ENCODE measurements at places on chromosomes 13 and 19. TPM values are rescaled to one million over a fixed set of nuclear protein-coding genes. Genes with fewer than 3 reads are reported as not detected.

- DNase-seq: no peak
- no peak overlapping the region for H3K27ac ChIP-seq
- no peaks in the 10 kb centered on the region for H3K27me3 ChIP-seq
Observed at GRCh38 chr13:63882052-63882451, 2466.4 kb upstream of the PCDH20 start.

The ZNF30 gene
- 4.6 TPM for total RNA-seq

The ZNF560 gene
- total RNA-seq: 0.80 TPM

- peak within 1 kb of the TSS; percentile 97 for H3K4me3 ChIP-seq
- H3K27me3 ChIP-seq: no peaks in the 10 kb centered on the region
- no peaks in the 10 kb centered on the region for H3K36me3 ChIP-seq
- peaks cover 39% of the 10 kb centered on the region for H3K4me1 ChIP-seq
Observed at GRCh38 chr19:15332311-15332996, at the start of gene BRD4. Gene BRD4, minus strand, starts transcription at chr19:15332539. Its CDS starts 59,440 bp downstream, at chr19:15273099.

DNA sequence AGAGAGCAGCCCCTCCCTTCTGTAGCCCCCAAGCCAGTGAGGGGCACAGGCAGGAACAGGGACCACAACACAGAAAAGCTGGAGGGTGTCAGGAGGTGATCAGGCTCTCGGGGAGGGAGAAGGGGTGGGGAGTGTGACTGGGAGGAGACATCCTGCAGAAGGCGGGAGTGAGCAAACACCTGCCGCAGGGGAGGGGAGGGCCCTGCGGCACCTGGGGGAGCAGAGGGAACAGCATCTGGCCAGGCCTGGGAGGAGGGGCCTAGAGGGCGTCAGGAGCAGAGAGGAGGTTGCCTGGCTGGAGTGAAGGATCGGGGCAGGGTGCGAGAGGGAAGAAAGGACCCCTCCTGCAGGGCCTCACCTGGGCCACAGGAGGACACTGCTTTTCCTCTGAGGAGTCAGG lies 4.2 kb downstream of the KLK3 start:
- no peaks in the 10 kb centered on the region for H3K4me1 ChIP-seq
- no peak for DNase-seq
- H3K36me3 ChIP-seq: no peaks in the 10 kb centered on the region
- peaks cover 31% of the 10 kb centered on the region for H3K27me3 ChIP-seq
- H3K4me3 ChIP-seq: no peak overlapping the region

DNA sequence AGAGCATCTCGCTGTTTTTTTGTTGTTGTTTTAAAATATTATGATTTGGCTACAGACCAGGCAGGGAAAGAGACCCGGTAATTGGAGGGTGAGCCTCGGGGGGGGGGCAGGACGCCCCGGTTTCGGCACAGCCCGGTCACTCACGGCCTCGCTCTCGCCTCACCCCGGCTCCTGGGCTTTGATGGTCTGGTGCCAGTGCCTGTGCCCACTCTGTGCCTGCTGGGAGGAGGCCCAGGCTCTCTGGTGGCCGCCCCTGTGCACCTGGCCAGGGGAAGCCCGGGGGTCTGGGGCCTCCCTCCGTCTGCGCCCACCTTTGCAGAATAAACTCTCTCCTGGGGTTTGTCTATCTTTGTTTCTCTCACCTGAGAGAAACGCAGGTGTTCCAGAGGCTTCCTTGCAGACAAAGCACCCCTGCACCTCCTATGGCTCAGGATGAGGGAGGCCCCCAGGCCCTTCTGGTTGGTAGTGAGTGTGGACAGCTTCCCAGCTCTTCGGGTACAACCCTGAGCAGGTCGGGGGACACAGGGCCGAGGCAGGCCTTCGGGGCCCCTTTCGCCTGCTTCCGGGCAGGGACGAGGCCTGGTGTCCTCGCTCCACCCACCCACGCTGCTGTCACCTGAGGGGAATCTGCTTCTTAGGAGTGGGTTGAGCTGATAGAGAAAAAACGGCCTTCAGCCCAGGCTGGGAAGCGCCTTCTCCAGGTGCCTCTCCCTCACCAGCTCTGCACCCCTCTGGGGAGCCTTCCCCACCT lies 183.3 kb downstream of the KDM4B start:
- peaks cover 7% of the 10 kb centered on the region for H3K36me3 ChIP-seq
- no peak overlapping the region for H3K27ac ChIP-seq
- no peaks in the 10 kb centered on the region for H3K27me3 ChIP-seq
- no peaks in the 10 kb centered on the region for H3K4me1 ChIP-seq

The SULT2B1 gene
- not detected for total RNA-seq
